Stimulated activated CD8-positive, alpha-beta memory T cell treated with anti-CD3 and anti-CD28 coated beads, Interleukin-2, amount 100 ng/mL, for 1 hour (primary cell): ENCODE measurements at places on chromosomes 2 and 18.

DNA sequence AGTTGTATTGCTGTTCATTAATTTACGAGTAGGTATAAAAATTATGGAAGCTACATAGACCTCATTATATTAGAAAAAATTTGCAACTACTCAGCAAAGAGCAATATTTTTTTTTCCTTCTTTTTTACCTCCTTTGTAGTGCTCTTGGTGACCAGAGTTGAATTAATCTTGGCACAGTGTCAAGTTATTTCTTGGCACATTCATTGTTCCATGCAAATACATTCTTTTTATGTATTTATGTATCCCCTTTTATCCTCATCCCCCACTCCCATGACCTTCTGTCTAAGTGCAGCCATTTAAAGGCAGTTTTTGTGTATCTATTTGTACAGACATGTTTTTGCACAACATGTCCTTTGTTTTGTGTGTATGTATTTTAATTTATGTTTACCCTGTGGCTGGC lies 224.5 kb downstream of the CCDC102B start:
- DNase-seq: no peak

DNA sequence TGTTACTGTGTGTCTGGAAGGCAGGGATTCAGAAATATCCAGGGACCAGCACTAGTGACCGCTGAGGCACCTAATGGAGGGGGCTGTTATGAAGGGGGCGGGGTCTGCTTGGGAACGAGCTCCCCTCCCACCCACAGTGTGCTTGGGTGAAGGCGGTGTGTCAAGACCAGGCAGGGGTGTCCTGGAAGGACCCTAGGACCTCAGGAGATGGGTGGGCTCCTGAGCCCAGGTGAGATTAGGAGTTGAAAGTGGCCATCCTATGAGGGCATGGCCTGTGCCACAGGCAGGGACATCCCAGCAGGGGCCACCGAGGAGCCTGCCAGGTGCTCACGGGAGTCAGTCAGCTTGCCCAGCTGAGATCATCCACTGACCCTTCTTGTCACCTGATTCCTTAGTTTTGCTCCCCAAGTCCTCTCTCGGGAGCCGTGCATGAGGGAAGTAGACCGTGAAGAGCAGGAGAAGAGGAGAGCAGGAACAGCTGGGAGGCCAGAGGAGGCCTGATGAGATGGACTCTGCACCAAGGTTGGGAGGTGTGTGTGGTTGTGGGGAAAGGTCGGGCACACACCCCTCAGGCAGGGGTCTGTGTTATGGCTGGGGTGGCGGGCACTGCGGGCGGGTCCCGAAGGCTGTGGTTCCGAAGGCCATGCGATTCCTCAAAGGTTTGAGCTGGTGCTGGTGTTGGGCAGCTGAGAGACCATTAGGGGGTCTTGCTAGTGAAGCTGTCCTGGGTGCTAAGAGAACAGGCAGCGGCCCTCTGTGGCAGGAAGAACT lies 180.9 kb upstream of the HS6ST1 start:
- DNase-seq: no peak

GRCh38 chr2:121596221-121597080 lies 52.8 kb downstream of the CLASP1 start:
- DNase-seq: no peak

GRCh38 chr2:128623776-128624761 lies 305.4 kb upstream of the HS6ST1 start:
- DNase-seq: no peak

DNA sequence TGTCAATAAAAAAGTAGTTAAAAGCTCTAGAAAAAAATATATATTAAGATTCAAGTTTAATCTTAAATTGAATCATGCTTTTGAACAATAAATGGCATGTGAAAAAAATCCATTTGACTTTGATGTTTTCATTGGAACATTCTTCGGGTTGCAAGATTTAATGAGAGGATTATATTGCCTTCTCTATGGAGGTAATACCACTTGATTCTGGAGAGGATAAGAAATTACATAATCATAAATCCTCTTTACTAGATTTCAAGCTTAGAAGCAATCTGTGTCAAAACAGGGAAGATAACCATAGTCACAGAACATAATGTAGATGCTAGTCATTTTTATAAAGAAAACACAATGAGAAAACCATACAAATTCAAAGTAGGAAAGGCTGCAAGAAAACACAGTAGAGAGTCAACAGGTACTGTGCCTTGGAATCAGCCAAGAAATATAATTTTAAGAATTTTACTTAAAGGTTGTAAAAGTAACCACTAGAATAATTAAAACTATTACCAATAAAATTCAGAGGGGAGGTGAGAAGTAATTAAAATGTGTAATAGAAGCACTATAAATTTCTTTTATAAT lies 18.7 kb upstream of the MAPRE2 start:
- no peak for DNase-seq

GRCh38 chr2:64750001-64750816 lies 96.5 kb upstream of the SERTAD2 start:
- DNase-seq: no peak

GRCh38 chr2:118986738-118987137 lies 44.7 kb downstream of the MARCO start:
- DNase-seq: no peak
